ENCODE measurements at places on chromosomes 11 and 22. TPM values are rescaled to one million over a fixed set of nuclear protein-coding genes. Genes with fewer than 3 reads are reported as not detected.

DNA sequence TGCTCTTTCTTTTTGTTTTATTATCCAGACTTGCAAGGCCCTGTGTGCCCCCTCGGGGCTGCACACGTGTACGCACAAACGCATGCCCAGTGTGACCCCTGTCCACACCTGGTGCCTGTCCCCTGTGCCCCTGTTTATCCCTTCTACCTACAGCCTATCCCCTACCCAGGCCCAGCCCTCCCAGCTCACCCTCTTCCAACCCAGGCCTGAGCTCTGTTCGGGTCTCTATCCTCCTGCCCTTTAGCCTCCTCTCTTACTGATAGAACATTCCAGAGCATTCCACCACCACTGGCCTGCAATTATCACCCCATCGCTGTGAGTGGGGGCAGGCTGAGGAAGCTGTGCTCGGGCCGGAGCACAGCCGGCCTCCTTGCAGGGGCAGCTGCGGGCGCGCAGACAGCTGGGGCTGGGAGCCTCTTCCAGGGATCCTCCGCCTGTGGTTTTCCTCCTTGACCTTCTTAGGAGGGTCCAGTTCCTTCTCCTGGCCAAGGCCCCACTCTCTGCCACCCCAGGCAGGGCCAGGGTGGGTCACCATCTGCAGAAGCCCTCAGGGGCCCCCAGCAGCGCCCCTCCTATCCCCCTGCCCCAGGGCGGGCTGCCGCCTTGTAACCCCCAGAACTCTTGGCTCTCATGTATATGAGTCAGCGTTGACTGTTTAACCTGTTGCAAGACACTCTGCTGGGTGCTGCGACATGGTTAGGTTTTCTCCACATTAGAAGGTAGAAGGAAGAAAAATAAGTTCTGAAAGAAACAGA is 41.8 kb upstream of the KCNQ1OT1 start:
- DNase-seq: no peak

DNA sequence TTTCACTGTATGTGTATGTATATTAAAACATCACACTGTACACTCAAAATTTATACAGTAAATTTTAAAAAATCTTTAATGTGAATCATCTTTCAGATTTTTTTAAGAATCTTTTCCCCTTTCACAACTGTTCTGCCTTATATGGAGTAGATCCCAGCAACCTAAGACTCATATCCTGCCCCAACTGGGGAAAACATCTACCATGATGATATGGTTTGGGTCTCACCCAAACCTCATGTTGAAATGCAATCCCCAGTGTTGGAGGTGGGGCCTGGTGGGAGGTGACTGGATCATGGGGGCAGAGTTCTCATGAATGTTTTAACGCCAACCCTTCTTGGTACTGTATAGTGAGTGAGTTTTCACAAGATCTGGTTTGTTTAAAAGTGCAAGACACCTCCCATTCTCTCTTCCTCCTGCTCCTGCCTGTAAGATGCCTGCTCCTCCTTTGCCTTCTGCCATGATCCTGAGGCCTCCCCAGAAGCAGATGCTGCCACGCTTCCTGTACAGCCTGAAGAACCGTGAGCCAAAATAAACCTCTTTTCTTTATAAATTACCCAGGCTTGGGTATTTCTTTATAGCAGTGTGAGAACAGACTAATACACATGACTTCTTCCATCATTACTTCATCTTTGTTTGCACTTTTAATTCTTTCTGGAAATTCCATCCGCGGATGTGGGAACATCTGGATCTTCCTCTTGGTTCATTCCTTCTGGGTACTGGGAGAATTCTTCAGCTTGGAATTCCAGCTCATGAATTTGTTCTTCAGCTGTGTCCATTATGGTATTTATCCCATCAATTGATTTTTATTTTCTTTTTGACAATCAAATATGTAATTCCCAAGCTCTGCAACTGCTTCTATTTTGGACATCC is 36.9 kb downstream of the LINC01488 start:
- no peak for DNase-seq

OR52I1 gene
- total RNA-seq: not detected

OR56A1 gene
- not detected for total RNA-seq

DNA sequence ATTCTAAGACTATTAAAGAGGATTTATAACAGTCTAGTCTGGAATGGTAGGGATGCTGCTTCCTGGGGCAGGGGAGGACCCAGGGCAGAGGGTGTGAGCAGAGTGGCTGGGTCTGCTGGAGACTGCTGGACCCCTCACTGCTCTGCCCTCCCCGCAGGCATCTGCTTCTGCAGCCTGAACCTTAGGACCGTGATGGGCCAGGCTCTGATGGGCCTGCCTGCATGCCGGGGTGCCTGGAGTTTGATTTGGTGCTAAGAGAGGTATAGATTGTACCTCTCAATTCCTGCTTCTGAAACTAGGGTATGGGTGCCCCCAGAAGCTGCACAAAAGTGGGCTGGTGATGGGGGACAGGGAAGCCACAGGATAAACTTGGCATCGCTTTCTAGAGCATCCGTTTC is 54.9 kb downstream of the CD82 start:
- no peak for DNase-seq

DNA sequence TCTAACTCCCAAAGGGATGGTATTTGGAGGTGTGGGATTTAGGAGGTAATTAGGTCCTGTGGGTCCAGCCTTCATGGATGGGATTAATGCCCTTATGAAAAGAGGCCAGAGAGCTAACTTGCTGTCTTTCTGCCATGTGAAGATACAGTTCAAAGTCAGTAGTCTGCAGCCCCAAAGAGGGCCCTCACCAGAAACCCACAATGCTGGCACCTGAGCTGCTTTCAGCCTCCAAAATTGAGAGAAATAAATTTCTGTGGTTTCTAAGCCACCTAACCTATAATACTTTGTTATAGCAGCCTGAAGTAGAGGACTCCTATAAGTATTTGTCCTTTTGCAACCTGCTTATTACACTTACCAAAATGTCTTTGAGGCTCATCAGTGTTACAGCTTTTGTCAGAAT is 16.2 kb downstream of the ATM start:
- DNase-seq: peak; percentile 57

GRCh38 chr11:77747381-77747969 is 73.0 kb downstream of the RSF1 start:
- no peak for DNase-seq

DNA sequence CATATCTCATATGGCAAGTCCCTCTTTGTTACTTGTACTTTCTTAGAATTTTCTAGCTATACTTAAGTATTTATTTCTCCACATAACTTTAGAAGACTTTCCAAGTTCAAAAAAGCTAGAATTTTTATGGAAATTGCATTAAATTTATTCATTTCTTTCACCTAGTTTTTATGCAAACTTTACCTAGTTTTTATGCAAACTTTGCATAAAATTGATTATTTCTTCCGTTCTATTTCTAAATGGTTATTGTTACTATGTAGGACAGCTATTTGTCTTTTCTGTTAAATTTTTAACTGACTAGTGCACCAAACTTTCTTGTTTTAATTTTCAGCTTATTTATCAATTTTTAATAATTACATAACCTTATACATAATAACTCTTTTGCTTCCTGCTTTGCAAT is 3.2 kb upstream of the CREBZF start:
- DNase-seq: no peak

GRCh38 chr11:19818619-19819018 is 106.0 kb downstream of the NAV2 start:
- no peak for DNase-seq

GRCh38 chr22:34111210-34111824 is 191.0 kb upstream of the LARGE1 start:
- peak; percentile 9 for DNase-seq

GRCh38 chr22:23984430-23984829 is 4.5 kb downstream of the GSTT2 start:
- no peak for DNase-seq

GRCh38 chr22:41526830-41527799 is 17.2 kb downstream of the POLR3H start:
- DNase-seq: peak; percentile 70

C11orf97 gene
- not detected for total RNA-seq

CTSF gene
- total RNA-seq: 1.3 TPM

DNA sequence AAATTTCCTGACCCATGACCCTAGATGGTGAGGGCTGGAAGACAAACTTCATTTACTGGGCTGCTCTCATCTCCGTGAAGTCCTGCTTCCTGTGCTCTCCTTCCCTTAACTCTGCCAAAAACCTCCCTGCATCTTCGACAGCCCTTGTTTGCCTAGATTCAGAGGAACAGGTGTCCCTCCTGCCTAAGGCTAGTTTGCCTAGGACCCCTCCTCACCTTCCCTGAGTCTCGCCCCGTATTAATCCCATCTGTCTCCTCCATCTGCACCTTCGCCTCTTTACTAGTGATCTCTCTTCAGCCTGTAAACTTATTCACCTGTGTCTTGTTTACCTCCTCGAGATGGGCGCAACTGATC is 33.1 kb downstream of the EIF3F start:
- no peak for DNase-seq

DNA sequence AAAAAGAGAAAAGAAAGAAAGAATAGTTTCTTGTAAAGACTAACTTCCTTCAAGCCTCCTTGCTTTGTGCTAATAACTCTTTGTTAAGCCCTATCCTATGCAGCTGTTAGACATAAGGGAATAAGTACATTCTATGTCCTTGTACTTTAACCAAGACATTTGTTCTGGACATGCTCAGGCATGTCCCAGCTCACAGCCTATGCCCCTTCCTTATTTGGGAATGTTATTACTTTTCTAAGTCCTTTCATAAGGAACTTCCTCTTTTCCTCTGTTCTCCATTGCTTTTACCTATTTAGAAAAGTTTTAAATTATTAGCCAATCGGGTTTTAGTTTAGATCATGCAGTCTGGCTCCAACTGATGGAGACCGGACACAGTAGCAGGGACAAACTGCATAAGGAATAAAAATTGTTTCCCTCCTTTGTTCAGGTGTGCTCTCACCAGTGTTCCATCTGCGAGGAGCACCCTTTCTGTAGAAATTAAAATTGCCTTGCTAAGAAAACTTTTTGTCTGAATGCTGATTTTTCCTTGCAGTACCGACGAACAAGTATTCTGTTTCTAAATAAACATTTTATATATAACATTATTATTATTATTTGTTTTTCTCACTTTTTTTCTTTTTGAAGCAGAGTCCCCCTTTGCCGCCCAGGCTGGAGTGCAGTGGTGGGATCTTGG is 21.6 kb upstream of the SPINDOC start:
- DNase-seq: no peak

- no peak for DNase-seq
Observed at GRCh38 chr11:107337917-107338316, 119.7 kb downstream of the CWF19L2 start.

DNA sequence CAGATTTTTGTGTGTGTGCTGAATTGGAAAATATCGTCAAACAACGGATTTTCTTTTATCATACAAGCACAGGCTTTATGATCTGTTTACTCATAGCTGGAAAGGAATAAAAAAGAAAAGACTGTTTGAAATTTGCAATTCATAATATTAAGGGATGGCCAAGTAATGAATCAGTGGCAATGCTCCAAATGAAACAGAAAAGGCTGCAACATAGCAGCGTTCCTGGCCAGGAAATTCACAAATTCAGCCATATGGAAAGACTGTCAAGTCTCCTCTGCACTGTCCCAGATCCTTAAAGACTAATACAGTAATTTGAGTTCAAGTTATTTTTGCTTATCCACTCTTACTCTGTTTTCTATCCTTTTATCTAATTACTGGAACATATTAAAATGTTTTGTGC is 98.2 kb downstream of the MSANTD4 start:
- DNase-seq: no peak

DNA sequence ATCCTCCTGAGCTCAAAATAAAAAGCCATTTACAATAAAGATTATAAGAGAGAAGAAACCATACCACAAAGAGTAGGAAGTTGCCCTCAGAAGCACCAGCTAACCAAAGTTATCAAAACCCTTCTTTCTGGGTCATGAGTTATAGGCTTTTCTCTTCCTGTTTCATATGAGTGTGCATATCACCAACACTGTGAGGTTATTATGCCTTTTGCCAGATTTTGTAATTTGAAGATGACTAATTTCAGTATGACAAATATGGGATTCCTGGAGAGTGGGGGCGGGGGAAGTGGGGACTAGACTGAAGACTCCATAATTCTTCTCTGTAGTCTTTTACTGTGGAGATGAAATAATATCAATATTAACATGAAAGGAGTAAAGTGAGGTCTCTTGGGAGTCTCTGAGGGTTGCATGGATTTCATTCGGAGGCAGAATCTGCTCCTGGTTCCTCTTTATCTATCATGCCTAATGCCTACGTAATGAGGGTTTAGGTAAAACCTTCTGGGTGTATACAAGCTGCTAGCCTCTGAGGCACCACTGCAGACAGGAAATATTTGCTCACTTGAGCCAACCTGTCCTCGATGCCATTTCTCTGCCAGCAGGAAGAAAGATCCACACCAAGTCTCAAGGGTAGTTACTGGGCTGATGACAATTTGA is 2.1 kb downstream of the LPXN start:
- DNase-seq: peak; percentile 85

E2F8 gene
- 12.9 TPM for total RNA-seq

MMP8 gene
- total RNA-seq: not detected

NPTXR gene
- 0.69 TPM for total RNA-seq

ANGPTL5 gene
- not detected for total RNA-seq

DNA sequence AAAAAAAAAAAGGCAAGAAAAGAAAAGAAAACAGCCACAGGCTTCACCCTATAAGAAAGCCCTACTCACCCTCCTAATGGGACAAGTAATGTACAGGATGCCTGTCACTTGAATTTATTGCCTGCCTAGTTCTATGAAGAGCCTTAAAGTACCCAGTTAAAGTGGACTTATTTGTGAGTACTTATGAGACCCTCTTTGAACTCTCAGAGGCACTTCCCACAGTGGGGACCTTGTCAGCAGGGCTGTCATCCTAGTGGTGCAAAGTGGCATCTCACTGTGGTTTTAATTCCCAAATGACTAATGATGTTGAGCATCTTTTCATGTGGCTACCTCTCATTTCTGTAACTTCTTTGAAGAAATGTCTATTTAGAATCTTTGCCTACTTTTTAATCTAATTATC is 41.8 kb upstream of the BARX2 start:
- DNase-seq: no peak

GRM5 gene
- not detected for total RNA-seq

DNA sequence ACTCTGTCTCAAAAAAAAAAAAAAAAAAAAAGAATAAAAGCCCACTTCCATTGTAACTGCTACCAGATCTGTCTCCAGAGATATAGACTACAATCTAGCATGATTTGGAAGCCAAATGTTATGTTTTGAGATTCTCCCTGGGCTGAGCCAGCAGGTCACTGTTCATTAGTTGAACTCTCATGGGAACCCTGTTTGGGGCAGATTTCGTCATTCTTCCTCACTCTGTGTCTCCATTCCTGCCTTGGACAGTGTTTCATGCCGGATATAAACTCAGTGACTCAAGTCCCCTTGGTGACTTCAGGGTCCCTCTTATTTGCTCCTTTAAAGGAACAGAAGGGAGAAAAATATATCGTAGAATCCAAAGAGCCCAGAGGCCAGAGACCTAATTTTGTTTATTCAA is 378.1 kb downstream of the LARGE1 start:
- no peak for DNase-seq

- DNase-seq: no peak
Observed at GRCh38 chr11:44308256-44308922, 1.6 kb downstream of the ALX4 start.

Data from activated CD8-positive, alpha-beta T cell treated with anti-CD3 and anti-CD28 coated beads for 36 hours (primary cell).